ENCODE measurements at places on chromosomes 3 and 15. TPM values are rescaled to one million over a fixed set of nuclear protein-coding genes. Genes with fewer than 3 reads are reported as not detected.

GRCh38 chr15:83745771-83746170 lies 91.8 kb downstream of the ADAMTSL3 start:
- H3K36me3 ChIP-seq: no peaks in the 10 kb centered on the region
- DNase-seq: no peak
- H3K4me1 ChIP-seq: no peaks in the 10 kb centered on the region
- H3K27ac ChIP-seq: no peak overlapping the region

DNA sequence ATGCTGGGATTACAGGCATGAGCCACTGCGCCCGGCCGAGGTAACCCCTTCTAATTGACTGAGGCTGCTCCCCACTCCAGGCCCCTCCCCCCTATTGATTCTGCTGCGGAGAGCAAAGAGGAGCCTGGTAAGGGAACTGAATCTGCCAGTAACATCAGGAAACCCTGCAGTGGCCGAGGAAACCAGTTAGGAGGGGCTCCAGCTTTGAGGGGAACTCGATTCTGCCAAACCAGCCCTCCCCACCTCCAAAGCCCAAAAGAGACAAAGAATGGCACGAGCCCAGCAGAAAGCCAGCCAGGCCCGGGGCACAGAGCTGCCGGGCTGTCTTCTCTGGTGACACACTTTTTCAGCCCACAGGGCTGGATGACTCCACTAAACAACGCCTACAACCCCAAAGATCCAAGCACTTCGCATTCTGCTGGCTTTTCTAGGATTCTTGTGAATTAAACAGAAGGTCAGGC lies 15.0 kb upstream of the ACAD9 start:
- no peak overlapping the region for H3K27ac ChIP-seq
- no peak for DNase-seq
- H3K4me1 ChIP-seq: peaks cover 2% of the 10 kb centered on the region

GRCh38 chr15:78955355-78955754 lies 10.5 kb upstream of the CTSH start:
- no peak for DNase-seq
- H3K36me3 ChIP-seq: no peaks in the 10 kb centered on the region
- no peak overlapping the region for H3K4me3 ChIP-seq
- H3K4me1 ChIP-seq: peaks cover 16% of the 10 kb centered on the region
- H3K27me3 ChIP-seq: no peaks in the 10 kb centered on the region

ZIC4 gene
- not detected for total RNA-seq

DNA sequence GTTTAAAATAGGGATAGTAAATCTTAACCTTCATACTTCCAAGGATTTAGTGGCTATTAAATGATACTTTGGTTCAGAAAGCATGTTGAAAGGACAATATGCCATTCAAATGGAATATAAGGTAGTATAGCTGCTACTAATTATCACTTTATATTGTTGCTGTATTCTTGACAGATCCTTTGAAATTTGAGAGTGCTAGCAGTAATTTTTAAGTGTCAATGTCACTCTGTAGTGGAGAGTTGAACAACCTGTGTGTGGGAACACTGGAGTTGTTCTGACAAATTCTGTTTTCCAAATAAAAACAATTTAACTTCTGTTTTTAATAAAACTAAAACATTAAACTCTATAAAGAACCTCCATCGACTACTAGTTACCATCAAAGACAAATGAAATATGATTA lies 565.7 kb downstream of the FGF12 start:
- no peak overlapping the region for H3K4me3 ChIP-seq
- H3K27ac ChIP-seq: no peak overlapping the region
- no peaks in the 10 kb centered on the region for H3K36me3 ChIP-seq
- no peaks in the 10 kb centered on the region for H3K27me3 ChIP-seq
- no peak for DNase-seq

DNA sequence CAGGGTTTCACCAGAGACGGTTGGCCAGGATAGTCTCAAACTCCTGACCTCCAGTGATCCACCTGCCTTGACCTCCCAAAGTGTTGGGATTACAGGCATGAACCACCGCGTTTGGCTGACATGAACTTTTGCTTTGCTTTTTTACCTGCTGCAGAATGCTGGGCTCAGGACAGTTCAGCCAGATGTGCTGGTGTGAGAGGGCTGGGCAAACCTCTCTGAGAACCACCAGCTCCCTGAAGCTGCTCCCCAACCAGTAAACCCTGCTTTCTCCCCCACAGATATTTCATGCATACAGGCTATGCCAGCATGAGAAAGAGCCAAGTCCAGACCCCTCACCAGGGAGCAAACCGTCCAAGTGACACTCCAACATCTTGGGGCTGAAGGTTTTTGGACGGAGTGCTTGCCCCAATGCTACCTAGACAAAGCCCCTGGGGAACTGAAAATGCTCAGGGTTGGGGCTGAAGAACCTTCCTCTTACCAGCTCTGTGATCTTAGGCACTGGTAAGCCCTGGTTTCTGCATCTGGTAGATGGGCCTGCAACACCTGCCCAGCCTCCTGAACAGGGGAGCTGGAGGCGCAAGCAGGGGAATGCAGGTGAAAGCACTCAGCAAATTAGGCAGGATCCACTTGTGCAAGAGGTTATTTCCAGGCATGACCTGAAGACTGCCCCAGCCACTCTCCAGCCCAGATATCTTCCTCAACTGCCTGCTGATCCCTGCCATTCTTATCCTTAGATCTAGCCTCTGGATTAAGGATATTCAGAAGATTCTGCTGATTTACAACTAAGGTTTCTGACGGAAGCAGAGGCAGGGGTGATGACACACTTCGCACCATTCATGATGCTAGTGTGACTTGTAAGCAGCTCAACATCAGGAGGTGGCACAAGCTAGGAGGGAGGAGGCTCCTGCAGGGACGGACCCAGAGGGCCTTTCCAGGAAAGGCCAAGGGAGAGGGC lies 78.8 kb downstream of the TLE3 start:
- no peak overlapping the region for H3K27ac ChIP-seq
- peaks cover 26% of the 10 kb centered on the region for H3K27me3 ChIP-seq
- H3K4me1 ChIP-seq: peaks cover 19% of the 10 kb centered on the region
- DNase-seq: no peak
- H3K36me3 ChIP-seq: no peaks in the 10 kb centered on the region
- H3K4me3 ChIP-seq: no peak overlapping the region

Data from activated CD4-positive, alpha-beta memory T cell treated with anti-CD3 and anti-CD28 coated beads, Interleukin-2, amount 10 ng/mL, durations not matched to agents 7 days and 5 days (primary cell).